ENCODE measurements at places on chromosomes 11 and 22.
A peak's percentile ranks its signal among the peaks of the same experiment; 100 is the strongest.

DNA sequence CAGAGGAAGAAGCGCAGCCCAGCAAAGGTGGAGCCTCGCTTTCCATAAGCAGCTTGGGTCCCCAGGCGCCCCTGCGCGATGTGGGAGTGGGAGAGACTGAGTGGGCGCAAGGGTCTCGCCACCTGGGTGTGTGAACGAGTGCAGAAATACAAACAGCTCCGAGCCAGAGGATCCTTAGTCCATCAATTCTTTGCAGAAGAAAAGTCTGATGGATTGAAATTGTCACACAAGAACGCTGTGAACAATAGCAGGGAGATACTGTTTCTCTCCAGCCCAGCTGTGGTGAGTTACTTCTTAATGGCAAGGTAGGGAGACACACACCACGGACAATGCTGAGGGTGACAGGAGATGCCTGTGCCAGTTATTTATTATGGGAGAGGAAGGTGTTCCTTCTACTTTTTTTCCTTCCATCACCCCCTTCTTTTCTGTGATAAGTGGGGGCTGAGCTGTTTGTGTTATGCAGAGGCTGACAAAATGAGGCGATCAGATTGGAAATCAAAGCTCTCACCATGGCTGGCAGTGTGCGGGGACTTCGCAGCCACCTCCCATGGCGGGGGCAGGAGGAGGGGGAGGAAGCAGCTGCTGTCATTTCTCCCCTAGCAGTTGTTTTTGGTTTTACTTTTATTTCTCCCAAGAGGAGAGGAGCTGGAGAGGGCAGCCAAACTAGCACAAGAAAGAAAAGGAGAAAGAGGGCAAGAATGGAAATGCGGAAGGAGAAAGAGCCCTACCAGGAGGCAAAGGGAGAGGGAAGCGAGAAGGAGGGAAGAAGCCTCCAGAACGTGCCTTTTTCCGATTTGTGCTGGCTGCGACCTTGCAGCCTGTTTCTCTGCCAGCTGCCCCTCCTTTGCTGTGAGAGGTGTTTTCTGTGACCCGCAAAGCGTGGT, 755.8 kb downstream of the NTM start:
- no peak for DNase-seq

DNA sequence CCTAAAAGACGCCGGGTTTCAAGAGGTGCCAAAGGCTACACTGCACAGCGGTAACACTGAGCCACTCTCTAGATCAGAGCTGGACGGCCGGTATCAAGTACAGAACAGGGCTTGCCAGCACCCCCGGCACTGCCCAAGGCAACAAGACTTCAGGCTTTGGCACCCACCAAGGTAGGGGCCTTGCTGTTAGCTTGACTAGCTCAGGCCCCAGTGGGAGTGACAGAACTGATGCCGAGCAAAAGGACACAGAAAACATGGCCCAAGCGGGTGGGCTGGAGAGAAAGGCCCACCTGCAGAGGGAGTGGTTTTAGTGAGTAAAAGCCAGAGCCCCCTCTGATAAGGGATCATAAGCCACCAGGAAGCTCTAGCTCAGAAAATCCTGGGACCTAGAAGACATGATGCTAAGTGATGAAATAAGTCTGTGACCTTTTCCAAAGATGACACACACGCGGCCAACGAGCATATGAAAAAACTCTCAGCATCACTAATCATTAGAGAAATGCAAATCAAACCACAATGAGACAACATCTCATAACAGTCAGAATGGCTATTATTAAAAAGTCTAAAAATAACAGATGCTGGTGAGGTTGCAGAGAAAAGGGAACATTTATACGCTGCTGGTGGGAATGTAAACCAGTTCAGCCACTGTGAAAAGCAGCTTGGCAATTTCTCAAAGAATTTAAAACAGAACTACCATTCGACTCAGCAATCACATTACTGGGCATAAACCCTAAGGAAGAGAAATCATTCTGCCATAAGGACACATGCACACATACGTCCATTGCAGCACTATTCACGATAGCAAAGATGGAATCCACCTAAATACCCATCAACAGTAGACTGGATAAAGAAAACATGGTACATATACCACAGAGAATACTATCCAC, 12.9 kb downstream of the EHD1 start:
- no peak for DNase-seq

DNA sequence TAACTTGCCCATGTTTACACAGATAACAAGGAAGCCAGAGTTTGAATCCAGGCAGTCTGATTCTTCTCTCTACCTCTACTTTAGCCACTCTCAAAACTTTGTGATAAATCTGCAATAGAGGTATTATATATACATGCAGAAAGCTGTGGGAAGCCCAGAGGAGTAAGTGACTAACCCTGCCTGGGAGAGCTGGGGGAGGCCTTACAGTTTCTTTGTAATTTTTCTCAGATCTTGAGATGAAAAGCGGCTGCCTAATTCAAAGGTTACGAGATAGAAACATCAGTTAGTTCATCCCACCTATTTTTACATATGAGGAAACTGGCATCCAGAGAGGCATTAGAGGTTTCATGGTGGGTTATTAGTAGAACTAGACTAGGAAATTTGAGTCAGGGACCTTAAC, 4.9 kb downstream of the STIM1 start:
- no peak for DNase-seq

DNA sequence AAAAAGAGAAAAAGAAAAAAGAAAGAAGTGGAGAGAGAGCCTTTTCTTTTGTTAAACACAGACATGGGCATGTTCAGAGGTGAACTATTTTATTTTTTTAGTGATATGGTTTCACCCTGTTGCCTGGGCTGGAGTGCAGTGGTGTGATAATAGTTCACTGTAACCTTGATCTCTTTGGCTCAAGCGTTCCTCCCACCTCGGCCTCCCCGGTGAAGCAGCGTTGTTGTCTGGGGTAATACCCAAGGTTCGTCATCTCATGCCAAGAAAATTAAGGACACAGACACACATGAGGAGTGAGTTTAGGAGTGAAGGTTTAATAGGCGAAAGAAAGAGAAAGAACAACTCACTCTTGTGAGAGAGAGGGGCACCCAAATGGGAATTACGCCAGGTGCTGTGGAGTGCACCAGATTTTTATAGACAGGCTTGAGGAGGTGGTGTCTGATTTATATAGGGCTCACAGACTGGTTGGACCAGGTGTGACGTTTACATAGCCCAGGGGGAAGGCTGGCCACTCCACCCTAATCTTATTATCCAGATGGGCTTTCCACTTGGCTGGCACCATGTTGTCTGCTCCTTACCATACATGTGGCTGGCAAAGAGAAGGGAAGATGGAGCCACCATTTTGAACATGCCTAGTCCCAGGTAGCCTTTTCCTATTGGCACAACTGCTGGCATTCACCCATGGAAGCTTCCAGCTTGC, 42.3 kb downstream of the GRAMD1B start:
- no peak for DNase-seq

- DNase-seq = no peak
These were observed 83.3 kb downstream of the GGT1 start for GRCh38 chr22:24686280-24686679.

DNA sequence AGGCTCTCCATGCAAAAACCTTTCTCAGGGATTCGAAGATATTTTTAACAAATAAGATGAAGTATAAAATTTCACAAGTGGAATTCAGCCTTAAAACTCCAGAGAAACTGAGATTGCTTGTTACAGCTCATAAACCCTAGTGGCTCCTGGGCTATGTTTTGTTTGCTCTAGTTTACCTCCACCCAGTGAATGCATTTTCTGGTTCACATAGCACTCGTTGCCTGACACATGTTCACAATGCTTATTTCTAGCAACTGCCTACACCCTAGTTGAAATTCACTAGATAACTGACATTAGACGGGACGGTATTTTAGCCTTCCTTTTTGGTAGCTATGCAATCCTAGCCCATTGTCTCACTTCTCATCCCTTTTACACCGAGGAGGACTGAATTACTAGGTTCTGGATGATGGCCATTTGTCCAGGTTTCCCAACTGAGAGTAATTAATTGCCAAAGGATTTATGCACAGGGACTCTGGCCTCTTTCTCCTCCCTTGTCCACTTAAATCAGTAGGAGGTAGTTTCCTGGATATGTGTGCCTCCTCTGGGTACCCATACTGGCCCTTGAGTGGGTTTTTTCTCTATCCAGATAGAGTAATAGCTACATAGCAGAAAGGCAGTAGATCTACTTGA, 951.6 kb downstream of the DLG2 start:
- no peak for DNase-seq

- no peak for DNase-seq
These were observed 37.1 kb downstream of the TST start for GRCh38 chr22:36982136-36982535.

DNA sequence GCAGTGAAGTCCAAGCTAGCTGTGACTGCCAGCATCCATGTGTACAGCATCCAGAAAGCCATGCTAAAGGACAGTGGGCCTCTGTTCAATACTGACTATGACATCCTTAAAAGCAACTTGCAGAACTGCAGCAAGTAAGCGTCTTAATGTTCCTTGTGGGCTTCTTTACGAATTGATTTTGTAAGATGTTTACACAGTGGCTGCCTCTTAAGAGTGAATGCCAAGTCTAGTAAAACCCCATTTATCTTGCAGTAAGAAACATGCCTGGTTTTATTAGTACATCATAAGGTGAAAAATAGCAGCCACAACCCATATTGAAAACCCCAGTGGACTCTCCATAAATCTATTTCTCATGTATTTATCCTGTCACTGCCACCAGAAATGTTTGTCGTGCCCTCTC, 20.5 kb downstream of the POLD3 start:
- DNase-seq = no peak

DNA sequence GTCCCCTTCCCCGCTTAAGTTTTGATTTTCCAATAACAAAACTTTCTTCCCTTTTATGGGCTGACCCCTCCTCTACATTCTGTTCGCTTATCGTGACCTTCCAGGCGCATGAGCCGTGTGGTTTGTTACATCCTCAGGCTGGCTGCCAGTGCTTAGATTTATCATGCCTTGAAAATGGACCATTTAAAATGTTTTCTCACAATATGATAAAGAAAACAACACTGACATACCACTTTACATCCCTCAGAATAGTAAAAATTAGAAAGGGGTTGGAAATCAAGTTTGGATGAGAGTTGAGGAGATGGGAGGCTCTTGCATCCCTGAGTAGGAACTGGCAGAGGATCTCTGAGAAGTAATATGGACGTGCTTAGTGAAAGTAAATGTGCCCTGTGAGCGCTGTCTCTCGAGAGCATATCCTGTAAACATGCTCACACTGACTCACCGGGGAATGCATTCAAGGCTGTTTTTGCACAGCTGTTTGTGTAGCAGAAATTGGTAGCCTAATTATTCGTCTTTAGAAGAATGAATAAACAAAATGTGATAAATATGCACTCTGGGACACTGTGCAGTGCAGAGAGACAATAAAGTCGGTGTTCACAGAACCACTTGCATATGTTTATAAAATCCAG, 17.1 kb upstream of the TOLLIP start:
- no peak for DNase-seq

- DNase-seq = no peak
These were observed 42.4 kb downstream of the FCHSD2 start for GRCh38 chr11:73099512-73100266.

GRCh38 chr11:85723088-85723487, 37.1 kb upstream of the CCDC89 start:
- no peak for DNase-seq

GRCh38 chr11:63564784-63565350, 1.7 kb upstream of the PLAAT2 start:
- DNase-seq = no peak

DNA sequence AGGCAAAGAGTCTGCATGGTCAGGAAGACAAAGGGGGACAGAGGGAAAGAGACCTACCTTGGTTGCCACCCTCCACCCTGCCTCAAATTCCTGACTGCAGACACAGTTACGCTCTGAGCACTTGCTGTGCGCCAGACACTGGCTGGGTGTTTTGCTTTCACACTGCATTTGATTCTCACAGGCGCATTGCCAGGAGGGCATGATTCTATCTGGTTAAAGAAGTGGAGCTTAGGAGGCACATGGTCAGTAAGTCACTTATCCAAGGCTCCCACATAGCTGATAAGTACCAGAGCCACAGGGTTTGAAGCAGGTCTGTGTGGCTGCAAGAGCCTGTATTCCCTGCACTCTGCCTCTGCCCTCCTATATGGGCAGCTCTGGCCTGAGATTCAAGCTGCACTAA, 103.9 kb downstream of the TIMP3 start:
- DNase-seq = peak; percentile 15

DNA sequence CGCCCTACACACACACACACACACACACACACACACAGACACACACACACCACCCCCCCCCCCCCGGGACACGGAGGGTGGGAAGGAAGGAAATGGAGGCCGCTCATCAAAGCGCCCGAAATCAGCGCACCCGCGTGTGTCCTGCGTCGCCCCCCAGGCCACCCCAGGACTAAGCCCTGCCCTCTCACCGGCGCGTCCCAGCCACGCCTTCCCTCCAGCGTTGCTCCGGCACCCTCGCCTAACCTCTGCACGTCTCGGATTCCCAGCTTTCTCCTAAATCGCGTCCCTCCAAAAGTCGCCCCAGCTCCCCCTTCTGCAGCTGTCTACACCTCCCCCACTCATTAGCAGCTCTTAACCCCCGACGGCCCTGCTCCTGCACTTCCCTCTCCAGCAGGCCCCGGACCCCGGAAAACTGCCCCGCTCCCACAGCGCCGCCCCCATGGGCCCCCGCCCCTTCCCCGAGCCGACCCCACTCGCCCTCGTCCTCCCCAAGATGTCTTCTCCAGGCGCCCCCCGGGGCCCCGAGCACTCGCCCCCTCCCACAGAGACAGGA, 557 bp downstream of the PACSIN2 start:
- no peak for DNase-seq

GRCh38 chr11:110873975-110874374, 161.7 kb upstream of the ARHGAP20 start:
- no peak for DNase-seq

DNA sequence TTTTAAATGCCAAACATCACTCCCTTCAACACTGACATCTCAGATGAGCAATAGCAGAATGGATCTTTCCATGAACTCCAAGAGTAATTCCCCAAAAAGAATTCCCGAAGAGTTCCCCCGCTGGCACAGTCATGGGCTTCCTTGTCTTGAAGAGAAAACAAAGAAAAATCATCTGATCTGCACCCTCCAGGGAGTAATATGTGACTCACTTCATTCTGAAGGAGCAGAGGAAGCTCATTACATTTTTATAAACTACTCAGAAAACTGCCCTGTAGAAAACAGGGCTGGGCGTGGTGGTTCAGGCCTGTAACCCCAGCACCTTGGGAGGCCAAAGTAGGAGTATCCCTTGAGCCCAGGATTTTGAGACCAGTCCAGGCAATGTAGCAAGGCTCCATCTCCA, 35.7 kb downstream of the CELSR1 start:
- DNase-seq = peak; percentile 83

- no peak for DNase-seq
These were observed 100.1 kb downstream of the PRR5L start for GRCh38 chr11:36395978-36396736.

- peak; percentile 91 for DNase-seq
These were observed 125.4 kb downstream of the CASP12 start for GRCh38 chr11:104772806-104773241.

GRCh38 chr11:67541198-67541597, 18.0 kb upstream of the CABP2 start:
- no peak for DNase-seq

Measured in kidney glomerular epithelial cell (primary cell).